ENCODE measurements at places on chromosomes 5 and 9. TPM values are rescaled to one million over a fixed set of nuclear protein-coding genes. Genes with fewer than 3 reads are reported as not detected.

- no peaks in the 10 kb centered on the region for H3K27me3 ChIP-seq
- DNase-seq, result no peak
- H3K27ac ChIP-seq, result no peak overlapping the region
- no peaks in the 10 kb centered on the region for H3K36me3 ChIP-seq
- H3K4me3 ChIP-seq, result no peak overlapping the region
- H3K4me1 ChIP-seq, result peaks cover 2% of the 10 kb centered on the region
These were observed 119.7 kb upstream of the TARS1 start for GRCh38 chr5:33321026-33321425.

DNA sequence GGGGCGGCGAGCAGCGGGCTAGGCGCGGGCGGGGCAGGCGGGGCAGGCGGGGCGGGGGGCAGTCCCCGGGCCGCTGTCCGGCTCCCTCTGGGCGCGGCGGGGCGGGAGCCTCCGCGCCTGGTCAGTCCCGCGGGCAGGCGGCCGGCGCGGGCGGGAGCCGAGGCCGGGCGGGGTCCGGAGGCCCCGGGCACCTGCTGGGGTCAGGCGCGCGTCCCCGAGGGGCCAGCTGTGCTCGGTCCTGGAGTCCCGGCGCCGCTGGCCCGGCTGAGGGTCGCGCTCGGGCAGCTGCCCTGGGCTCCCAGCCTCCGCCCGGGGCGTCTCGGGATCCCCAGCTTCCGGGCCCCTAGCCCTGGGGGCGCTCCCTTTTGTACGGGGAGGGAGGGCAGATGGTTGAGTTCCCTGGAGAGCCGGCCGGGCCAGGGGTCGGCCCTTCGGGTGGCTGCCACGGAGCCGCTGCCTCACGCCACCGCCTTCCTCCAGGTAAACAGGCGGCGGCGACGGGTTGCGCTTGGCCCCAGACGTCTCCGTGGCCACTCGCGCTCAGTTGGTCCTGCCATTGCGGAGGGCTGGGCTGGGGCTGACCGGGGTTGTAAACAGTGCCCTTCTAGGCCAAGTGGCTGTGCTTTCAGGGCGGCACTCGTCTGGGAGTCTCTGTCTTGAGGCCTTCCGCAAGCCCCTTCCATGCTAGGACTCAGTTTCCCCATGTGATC, 473 bp downstream of the ZBTB34 start:
- H3K27me3 ChIP-seq, result no peaks in the 10 kb centered on the region
- H3K27ac ChIP-seq, result peak overlapping the region; percentile 93
- peak overlapping the region; percentile 80 for H3K4me3 ChIP-seq
- H3K36me3 ChIP-seq, result no peaks in the 10 kb centered on the region
- peak; percentile 24 for DNase-seq

DNA sequence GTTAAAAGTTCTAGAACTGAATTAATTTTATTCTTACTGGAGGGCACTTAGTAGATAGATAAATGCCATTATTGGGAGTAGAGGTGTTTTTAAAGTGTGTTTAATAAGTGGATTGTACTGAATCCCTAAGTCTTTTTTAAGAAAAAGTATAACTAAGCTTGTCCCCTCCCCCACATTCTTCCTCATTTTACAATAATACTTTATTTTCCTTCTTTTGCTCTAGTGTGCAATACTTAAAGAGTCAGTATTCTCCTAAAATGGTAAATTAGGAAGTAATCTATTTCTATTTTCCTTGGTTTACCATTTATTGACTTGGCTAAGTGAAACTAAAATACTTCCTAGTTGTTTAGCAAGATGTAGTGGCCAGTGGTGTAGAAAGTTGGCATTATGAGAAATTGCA, 11.6 kb downstream of the UBLCP1 start:
- no peaks in the 10 kb centered on the region for H3K27me3 ChIP-seq
- no peaks in the 10 kb centered on the region for H3K4me1 ChIP-seq
- no peak overlapping the region for H3K27ac ChIP-seq
- H3K36me3 ChIP-seq, result peaks cover 9% of the 10 kb centered on the region

DNA sequence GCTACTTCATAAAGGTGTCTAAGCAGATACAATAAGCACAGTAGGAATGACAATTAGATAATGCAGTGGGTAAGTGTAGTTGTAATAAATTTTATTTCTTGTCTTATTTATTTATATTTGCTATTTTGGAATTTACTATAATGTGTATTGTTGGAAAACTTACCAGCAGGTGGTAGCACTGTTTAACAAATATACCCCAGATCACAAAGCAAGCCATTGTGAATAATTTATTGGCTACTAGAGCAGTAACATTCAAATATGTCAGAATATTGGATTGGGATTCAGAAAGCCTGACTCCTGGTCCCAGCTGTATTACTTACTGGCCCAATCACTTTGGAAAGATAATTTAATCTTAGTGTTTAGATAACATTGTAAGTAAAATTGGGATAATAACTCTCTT, 78.0 kb downstream of the ISOC1 start:
- H3K27ac ChIP-seq, result no peak overlapping the region
- no peak overlapping the region for H3K4me3 ChIP-seq
- DNase-seq, result peak; percentile 58
- H3K4me1 ChIP-seq, result no peaks in the 10 kb centered on the region
- H3K27me3 ChIP-seq, result no peaks in the 10 kb centered on the region
- H3K36me3 ChIP-seq, result no peaks in the 10 kb centered on the region

DNA sequence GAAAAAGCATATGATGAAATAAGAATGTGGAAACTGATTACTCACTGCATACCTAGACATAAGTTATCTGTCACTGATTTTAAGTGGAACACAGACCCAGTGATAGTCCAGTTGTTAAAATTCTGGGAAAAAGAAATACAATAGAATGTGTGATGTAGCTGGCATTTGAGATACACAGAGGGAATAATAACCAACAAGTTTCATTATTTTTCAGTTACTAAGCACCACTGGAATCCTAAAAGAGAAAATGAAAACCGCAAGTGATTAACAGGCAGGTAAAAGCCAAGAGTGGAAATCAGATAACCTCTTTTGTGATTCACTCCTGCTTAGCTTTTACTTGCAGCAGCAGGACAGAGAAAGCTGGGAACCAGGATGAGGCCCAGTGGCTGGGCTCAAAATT, 994.0 kb upstream of the SEMA6A start:
- H3K27ac ChIP-seq, result no peak overlapping the region
- no peaks in the 10 kb centered on the region for H3K4me1 ChIP-seq

FAXDC2 gene
- 21.0 TPM for total RNA-seq

PFN3 gene
- total RNA-seq, result not detected
